Osteocyte (in vitro differentiated cells): ENCODE measurements at places on chromosomes 6 and 20. TPM values are rescaled to one million over a fixed set of nuclear protein-coding genes. Genes with fewer than 3 reads are reported as not detected.

TFAP2A gene
- 53.2 and 59.6 TPM in 2 replicates for total RNA-seq

GRCh38 chr6:166551754-166552495, 34.6 kb downstream of the RAMACL start:
- DNase-seq: no peak
- H3K4me1 ChIP-seq: peaks cover 44% of the 10 kb centered on the region
- no peak overlapping the region for H3K4me3 ChIP-seq
- H3K36me3 ChIP-seq: peaks cover 28% of the 10 kb centered on the region
- no peaks in the 10 kb centered on the region for H3K27me3 ChIP-seq
- H3K27ac ChIP-seq: no peak overlapping the region

GRCh38 chr20:59933849-59934585, 580 bp upstream of the SYCP2 start:
- H3K27ac ChIP-seq: no peak overlapping the region
- H3K4me3 ChIP-seq: peak overlapping the region; percentile 74
- H3K27me3 ChIP-seq: no peaks in the 10 kb centered on the region
- peak; percentile 93 for DNase-seq
- H3K36me3 ChIP-seq: peaks cover 3% of the 10 kb centered on the region
- peaks cover 34% of the 10 kb centered on the region for H3K4me1 ChIP-seq

GRCh38 chr6:3081960-3082359, 13.7 kb downstream of the RIPK1 start:
- H3K4me1 ChIP-seq: no peaks in the 10 kb centered on the region
- H3K4me3 ChIP-seq: no peak overlapping the region
- H3K36me3 ChIP-seq: peaks cover 73% of the 10 kb centered on the region
- H3K27me3 ChIP-seq: no peaks in the 10 kb centered on the region
- H3K27ac ChIP-seq: no peak overlapping the region
- no peak for DNase-seq

DNA sequence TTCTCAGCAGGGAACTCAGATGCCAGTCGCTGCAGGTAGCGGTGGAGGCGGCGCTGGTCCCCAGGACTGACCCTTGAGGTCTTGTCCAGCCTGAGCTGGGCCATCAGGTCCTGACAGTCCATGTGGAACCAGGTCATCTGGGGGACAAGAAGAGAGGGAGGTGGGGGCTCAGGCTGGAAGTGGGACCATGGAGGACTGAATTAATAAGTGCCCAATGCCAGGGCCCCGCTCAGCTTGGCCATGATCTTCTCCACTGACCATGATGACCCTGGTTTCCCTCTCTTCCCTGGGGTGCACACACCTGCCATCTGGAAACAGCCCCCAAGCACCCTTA, 47.0 kb downstream of the KIAA1755 start:
- no peak overlapping the region for H3K27ac ChIP-seq
- peaks cover 28% of the 10 kb centered on the region for H3K4me1 ChIP-seq
- no peak for DNase-seq
